ENCODE measurements at places on chromosomes 16 and 17. TPM values are rescaled to one million over a fixed set of nuclear protein-coding genes. Genes with fewer than 3 reads are reported as not detected.

Gene FOXC2
- total RNA-seq: not detected

Gene GJD3
- 0.24 TPM for total RNA-seq

GRCh38 chr16:24635900-24636610 lies 93.4 kb upstream of the TNRC6A start:
- H3K27me3 ChIP-seq: no peaks in the 10 kb centered on the region
- H3K4me1 ChIP-seq: no peaks in the 10 kb centered on the region
- H3K27ac ChIP-seq: no peak overlapping the region
- no peaks in the 10 kb centered on the region for H3K36me3 ChIP-seq
- no peak overlapping the region for H3K4me3 ChIP-seq

DNA sequence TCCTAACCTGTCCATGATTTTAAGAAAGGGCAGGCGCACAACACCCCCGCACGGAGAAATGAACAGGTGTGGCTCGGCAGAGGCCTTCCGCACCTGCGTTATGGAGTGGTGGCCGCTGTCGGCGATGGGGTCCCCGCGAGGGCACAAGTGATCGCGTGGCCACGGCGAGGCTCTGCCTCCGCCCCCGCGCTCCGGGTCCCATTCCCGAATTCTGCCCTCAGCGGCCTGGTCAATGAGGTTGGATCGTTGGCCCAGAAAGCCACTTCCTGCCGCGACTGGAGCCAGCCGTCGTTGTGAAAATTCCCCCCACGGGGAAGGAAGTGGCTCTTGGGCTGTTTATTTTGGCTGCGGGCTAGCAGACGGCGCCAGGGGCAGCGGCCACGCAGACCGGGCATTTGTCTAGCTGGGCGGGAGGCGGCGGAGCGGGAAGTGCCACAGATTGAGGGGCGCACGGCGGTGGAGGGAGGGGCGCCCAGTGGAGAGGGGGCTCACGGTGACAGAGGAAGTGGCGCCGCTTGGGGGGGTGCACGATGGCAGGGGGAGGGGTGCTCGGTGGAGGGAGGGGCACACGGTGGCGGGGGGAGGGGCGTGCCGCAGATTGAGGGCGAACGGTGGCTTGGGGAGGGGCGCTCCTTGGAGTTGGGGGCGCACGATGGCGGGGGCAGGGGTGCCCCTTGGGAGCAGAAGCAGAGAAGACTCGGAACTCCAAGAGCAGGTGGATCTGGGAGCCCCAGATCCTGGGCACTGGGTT lies 25.0 kb downstream of the MRC2 start:
- H3K4me1 ChIP-seq: peaks cover 11% of the 10 kb centered on the region
- no peaks in the 10 kb centered on the region for H3K27me3 ChIP-seq
- H3K36me3 ChIP-seq: no peaks in the 10 kb centered on the region
- DNase-seq: peak; percentile 53
- no peak overlapping the region for H3K27ac ChIP-seq

Gene TBC1D28
- total RNA-seq: not detected

DNA sequence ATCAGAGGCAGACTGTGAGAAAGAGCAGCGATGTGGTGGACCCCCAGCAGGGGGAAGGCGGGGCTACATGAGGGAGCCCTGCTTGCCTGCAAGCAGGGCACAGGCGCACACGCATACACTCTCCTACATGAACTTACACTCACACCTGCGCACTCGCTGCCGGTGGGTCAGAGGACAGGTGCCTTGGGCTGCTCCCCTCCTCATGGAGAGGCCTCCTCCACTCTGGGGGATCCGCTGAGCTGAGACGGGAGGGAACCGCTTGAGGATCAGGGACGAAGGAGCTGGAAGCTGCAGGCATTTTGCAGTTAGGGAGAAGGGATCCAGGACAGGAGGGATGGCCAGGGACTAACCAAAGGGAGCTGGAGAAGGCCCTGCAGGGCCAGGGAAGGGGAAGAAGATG lies 14.2 kb downstream of the OSBPL7 start:
- no peak for DNase-seq
- peaks cover 7% of the 10 kb centered on the region for H3K36me3 ChIP-seq
- no peak overlapping the region for H3K4me3 ChIP-seq
- no peak overlapping the region for H3K27ac ChIP-seq

Gene PRSS27
- 1.6 TPM for total RNA-seq

GRCh38 chr16:87864331-87864989 lies 4.8 kb downstream of the SLC7A5 start:
- H3K27me3 ChIP-seq: no peaks in the 10 kb centered on the region
- H3K36me3 ChIP-seq: no peaks in the 10 kb centered on the region
- peaks cover 33% of the 10 kb centered on the region for H3K4me1 ChIP-seq
- no peak for DNase-seq
- no peak overlapping the region for H3K4me3 ChIP-seq
- no peak overlapping the region for H3K27ac ChIP-seq

DNA sequence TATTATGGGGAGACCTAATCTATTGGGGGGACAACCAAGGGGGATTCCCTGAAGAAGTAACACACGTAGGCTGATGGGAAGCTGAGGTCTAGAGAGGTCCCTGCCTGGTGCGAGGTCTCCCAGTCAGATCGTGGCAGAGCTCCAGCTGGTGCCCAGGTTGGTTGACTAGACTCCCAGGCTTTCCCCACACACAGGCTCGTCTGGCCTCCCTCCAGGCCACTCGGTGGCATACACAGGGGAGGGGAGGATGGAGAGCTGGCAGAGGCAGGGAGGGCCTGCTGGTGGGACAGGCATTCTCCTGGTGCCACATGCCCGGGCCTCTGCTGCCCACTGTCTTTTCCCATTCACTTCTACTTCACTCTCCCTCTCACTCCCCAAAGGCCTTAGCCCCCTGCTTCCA lies 8.5 kb upstream of the SOCS3 start:
- H3K36me3 ChIP-seq: no peaks in the 10 kb centered on the region
- no peaks in the 10 kb centered on the region for H3K27me3 ChIP-seq
- DNase-seq: no peak
- peaks cover 5% of the 10 kb centered on the region for H3K4me1 ChIP-seq
- no peak overlapping the region for H3K4me3 ChIP-seq

- no peak for DNase-seq
- no peaks in the 10 kb centered on the region for H3K36me3 ChIP-seq
- no peaks in the 10 kb centered on the region for H3K4me1 ChIP-seq
- H3K4me3 ChIP-seq: no peak overlapping the region
- H3K27ac ChIP-seq: no peak overlapping the region
- no peaks in the 10 kb centered on the region for H3K27me3 ChIP-seq
These were observed 24.9 kb downstream of the USP31 start for GRCh38 chr16:23124315-23124714.

DNA sequence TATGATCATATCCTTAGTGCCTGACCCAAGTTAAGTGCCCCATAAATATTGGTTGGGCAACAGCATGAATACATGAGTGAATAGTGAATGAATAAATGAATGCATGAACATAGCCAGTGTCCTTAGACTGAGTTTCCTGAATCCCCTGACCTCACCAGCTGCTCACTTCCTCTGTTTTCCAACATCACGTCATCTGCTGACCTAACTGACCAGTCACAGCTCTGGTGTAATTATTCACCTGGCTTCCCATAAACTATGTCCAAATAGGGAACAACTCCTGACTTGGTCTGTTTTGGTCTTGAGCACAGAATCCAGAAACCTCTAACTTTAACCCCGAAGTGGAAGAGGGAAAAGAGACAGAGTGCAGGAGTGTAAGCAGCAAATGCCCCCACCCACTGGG lies 83.4 kb downstream of the ASIC2 start:
- no peak overlapping the region for H3K27ac ChIP-seq
- no peaks in the 10 kb centered on the region for H3K36me3 ChIP-seq
- no peak for DNase-seq
- H3K27me3 ChIP-seq: no peaks in the 10 kb centered on the region

GRCh38 chr17:62895320-62896301 lies 70.4 kb upstream of the TANC2 start:
- DNase-seq: no peak
- H3K36me3 ChIP-seq: no peaks in the 10 kb centered on the region
- H3K27ac ChIP-seq: no peak overlapping the region
- no peaks in the 10 kb centered on the region for H3K4me1 ChIP-seq
- no peak overlapping the region for H3K4me3 ChIP-seq

- DNase-seq: no peak
- no peak overlapping the region for H3K27ac ChIP-seq
- H3K4me3 ChIP-seq: no peak overlapping the region
- no peaks in the 10 kb centered on the region for H3K4me1 ChIP-seq
These were observed 392.1 kb downstream of the SOX9 start for GRCh38 chr17:72512649-72513556.

Gene NAGLU
- 17.4 TPM for total RNA-seq

- H3K27me3 ChIP-seq: no peaks in the 10 kb centered on the region
- no peak overlapping the region for H3K27ac ChIP-seq
- no peak overlapping the region for H3K4me3 ChIP-seq
- no peak for DNase-seq
- no peaks in the 10 kb centered on the region for H3K4me1 ChIP-seq
- no peaks in the 10 kb centered on the region for H3K36me3 ChIP-seq
These were observed 155.7 kb downstream of the CCDC182 start for GRCh38 chr17:57589151-57590034.

Gene SOX9
- not detected for total RNA-seq

DNA sequence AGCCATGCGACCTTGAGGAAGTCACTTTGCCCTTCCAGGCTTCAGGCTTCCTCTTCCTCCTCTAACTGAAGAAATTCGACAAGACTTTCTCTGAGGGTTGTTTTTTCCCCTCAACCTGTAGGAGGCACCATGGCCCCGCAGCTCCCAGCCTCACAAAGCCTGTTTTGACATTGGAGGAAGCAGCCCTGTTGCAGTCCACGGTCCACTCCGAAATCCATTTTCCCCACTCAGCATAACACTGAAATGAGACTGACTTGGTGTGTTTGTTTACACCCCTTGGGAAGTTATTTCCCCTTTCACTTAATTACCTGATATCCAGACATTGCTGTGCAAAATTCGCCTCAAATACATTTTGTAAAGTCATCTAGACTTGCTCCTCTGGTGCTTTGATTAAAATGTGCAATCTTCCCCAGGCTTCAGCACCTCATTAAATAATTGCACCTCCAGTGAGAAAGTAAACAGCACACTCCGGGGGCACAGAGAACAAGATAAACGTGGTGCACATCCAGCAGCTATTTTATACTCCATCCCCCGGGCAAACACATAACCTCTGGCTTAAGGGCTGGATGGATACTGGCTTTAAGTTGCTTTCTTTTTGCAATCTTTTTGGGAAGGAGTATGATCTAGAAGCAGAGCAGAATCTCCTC lies 41.4 kb upstream of the PIRT start:
- no peak overlapping the region for H3K27ac ChIP-seq
- no peaks in the 10 kb centered on the region for H3K4me1 ChIP-seq
- no peaks in the 10 kb centered on the region for H3K36me3 ChIP-seq
- H3K4me3 ChIP-seq: no peak overlapping the region
- DNase-seq: no peak

- no peaks in the 10 kb centered on the region for H3K36me3 ChIP-seq
- no peak for DNase-seq
- H3K27me3 ChIP-seq: peaks cover 18% of the 10 kb centered on the region
- H3K4me3 ChIP-seq: no peak overlapping the region
These were observed 147.0 kb downstream of the ENGASE start for GRCh38 chr17:79221597-79221996.

Gene KIF2B
- total RNA-seq: not detected

- H3K4me3 ChIP-seq: peak overlapping the region; percentile 98
- peaks cover 22% of the 10 kb centered on the region for H3K36me3 ChIP-seq
- H3K27me3 ChIP-seq: no peaks in the 10 kb centered on the region
- peak; percentile 55 for DNase-seq
- H3K4me1 ChIP-seq: peaks cover 43% of the 10 kb centered on the region
These were observed 627 bp upstream of the TSPOAP1 start for GRCh38 chr17:58329035-58329809.

GRCh38 chr16:10828851-10829366 lies 10.3 kb upstream of the TVP23A start:
- no peaks in the 10 kb centered on the region for H3K27me3 ChIP-seq
- no peaks in the 10 kb centered on the region for H3K36me3 ChIP-seq
- no peak for DNase-seq
- no peak overlapping the region for H3K4me3 ChIP-seq
- no peaks in the 10 kb centered on the region for H3K4me1 ChIP-seq
- no peak overlapping the region for H3K27ac ChIP-seq

Gene DPEP1
- not detected for total RNA-seq

- H3K36me3 ChIP-seq: no peaks in the 10 kb centered on the region
- no peak overlapping the region for H3K27ac ChIP-seq
- peak; percentile 78 for DNase-seq
- H3K4me1 ChIP-seq: peaks cover 53% of the 10 kb centered on the region
- no peak overlapping the region for H3K4me3 ChIP-seq
These were observed 4.4 kb upstream of the MAP2K3 start for GRCh38 chr17:21280081-21280518.

DNA sequence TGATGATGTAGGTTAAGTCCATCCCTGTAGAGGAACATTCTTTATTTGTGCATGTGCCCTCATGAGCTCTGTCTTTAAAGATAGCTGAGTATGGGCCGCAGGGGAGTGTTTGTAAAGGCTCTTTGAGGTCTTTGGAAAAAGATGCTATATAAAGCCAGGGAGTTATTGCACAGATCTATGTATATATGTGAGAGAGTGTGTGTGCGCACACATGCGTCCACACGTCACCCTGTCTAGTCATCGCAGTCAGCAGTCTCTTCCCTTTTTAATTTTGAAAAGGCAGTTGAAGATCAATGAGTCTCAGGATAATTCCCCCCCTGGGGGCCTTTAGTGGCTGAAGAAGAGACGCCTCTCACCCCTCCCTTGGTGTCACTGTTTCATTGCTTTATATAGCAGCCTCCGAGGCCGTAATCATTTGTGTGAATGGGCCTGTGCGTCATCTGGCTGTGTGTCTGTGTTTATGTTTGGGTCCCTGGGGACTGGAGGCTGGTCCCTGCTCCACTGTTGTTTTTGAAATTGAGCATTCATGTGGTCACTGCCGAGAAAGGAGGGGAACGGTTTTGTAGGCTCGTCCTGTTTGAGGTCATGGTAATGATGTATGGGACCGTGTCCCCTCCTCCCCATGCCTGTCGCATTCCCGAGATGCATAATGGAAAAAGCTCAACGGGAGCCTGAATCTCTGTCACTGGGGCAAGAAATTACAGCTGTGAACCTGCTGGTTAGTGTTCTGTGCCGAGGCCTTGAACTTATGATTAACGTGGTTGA lies 143.9 kb downstream of the SNX29 start:
- no peak overlapping the region for H3K27ac ChIP-seq
- no peaks in the 10 kb centered on the region for H3K27me3 ChIP-seq
- H3K36me3 ChIP-seq: no peaks in the 10 kb centered on the region

DNA sequence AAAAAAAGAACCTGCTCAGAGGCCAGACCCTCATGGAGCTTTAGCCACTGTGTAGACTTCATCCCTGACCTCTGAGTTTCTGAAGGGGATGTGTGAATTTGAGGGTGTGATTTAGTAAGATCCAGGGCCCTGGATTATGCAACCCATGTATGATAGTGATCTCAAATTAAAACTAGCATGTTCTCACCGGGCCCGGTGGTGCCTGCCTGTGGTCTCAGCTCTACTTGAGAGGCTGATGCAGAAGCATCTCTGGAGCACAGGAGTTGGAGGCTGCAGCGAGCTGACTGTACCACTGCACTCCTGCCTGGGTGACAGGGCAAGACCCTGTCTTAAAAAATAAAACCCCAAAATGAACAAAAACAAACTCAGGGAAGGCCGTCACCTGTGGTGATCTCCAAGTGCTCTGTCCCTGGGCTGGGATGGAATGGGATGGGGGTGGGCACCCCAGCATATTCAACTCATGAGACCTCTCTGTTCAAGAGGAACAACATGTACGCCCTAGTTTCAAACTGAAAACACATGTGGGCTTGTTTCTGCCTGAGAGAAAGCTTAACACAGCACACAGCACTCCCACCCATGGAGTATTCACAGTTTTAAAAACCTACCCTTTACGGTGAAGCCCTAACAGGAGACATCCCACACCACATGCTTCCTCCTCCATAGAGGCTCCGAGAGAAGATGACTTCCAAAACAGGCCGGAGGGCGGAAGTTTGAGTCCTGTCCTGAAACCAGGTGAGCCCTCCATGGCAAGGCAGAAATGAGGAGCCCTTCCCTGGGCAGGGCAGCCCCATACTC lies 30.1 kb downstream of the GNPTG start:
- no peaks in the 10 kb centered on the region for H3K27me3 ChIP-seq
- H3K27ac ChIP-seq: no peak overlapping the region
- H3K4me1 ChIP-seq: peaks cover 9% of the 10 kb centered on the region
- DNase-seq: no peak
- H3K4me3 ChIP-seq: no peak overlapping the region
